ENCODE measurements at places on chromosomes 7 and 10.

- no peak for DNase-seq
These were observed 63.9 kb downstream of the VOPP1 start for GRCh38 chr7:55508221-55509011.

DNA sequence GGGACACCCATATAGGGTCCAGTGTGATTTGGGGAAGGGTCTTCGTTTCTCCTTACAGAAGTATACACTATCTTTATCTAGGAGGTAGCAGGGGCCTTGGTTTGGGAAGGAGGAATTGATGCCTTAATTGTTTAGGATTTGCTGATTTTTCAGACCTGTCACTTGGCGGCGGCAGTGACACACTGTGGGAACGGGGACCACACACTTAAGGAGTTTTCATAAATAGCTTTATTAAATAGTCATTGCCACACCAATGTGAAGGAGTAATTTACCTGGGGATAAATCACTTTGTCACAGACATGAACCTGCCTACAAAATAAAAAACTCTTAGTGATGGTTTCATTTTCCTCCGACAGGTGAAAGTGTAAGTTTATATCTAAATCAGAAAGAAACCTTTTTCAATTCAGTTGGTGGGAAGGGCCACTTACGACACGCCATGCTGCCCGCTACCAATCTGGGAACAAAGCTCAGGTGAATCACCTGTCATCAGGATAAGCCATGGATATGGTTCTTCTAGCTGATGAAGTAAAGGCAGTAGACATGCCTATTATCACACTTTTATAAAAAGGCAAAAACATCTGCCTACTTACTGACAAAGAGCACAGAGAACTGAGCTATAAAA lies 12.3 kb upstream of the ENO4 start:
- DNase-seq = no peak

- no peak for DNase-seq
These were observed 2.4 kb downstream of the IPMK start for GRCh38 chr10:58265249-58265648.

- no peak for DNase-seq
These were observed 187.7 kb downstream of the DOCK4 start for GRCh38 chr7:112018305-112019030.

GRCh38 chr10:69873135-69873639 lies 71.5 kb downstream of the COL13A1 start:
- DNase-seq = no peak

GRCh38 chr7:99514050-99514449 lies 9.6 kb downstream of the ZKSCAN5 start:
- no peak for DNase-seq

DNA sequence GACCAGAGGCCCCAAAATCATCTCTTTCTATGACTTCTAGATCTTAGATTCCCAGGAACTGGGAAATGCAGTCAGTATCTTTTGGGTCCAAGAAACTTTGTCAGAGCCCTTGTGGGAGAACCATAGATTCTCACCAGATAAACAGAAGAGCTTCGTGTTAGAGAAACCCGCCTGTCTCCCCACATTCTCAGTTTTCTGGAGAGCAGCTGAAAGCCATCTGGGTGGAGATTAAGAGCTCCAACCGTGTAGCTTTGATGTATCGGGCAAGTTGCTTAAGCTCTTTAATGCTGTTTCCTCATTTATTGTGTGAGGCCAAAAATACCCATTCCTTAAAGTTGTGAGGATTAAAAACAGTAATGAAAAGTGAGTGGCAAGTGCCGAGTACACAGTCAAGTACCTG lies 107.6 kb downstream of the WDR37 start:
- DNase-seq = no peak

- DNase-seq = no peak
These were observed 54.2 kb upstream of the CDCA7L start for GRCh38 chr7:21999896-22000295.

- DNase-seq = no peak
These were observed 8.4 kb upstream of the AGR2 start for GRCh38 chr7:16813232-16813616.

- DNase-seq = no peak
These were observed 140.0 kb downstream of the ZNF365 start for GRCh38 chr10:62514079-62514693.
